ENCODE measurements at places on chromosomes 13 and 19.
A peak's percentile ranks its signal among the peaks of the same experiment; 100 is the strongest.

DNA sequence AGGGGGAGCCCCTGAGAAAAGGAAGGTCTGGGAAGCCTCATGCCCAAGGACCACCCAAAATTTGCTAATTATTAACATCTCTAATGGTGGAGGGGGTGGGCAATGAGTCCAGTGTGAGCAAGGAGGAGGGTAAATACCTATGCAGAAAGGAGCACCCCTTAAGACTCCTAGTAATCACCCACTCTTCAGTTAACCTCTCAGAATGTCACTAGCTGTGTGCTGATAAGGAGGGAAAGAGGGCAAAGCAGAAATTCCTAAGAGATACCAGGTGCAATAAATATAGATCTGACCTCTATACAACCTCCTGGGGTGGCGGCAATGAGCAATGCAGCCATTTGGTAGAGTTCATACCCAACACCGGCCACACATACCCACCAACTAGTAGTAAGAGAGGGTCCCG, 12.7 kb upstream of the DPY19L3 start:
- no peak for DNase-seq

- DNase-seq = no peak
Observed at GRCh38 chr13:100330662-100331061, 241.8 kb downstream of the PCCA start.

DNA sequence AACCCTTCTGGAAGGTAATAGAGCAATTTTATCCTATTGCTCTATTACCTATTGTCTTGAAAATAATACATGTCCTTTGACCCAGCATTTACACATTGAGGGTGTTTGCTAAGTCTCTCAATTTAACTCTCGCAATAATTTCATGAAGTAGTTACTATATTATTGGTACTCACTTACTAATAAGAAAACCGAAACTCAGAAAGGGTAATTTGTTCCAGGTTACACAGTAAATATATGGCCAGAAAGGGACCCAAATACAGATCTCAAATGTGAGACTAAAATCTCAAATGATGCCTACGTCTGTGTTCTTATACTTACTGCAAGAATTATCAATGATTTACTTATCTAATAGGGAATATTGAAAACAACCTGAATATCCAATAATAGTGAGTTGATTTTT, 29.7 kb upstream of the FAM216B start:
- DNase-seq = no peak

GRCh38 chr19:10344780-10345179, 5.4 kb upstream of the ICAM3 start:
- DNase-seq = no peak

DNA sequence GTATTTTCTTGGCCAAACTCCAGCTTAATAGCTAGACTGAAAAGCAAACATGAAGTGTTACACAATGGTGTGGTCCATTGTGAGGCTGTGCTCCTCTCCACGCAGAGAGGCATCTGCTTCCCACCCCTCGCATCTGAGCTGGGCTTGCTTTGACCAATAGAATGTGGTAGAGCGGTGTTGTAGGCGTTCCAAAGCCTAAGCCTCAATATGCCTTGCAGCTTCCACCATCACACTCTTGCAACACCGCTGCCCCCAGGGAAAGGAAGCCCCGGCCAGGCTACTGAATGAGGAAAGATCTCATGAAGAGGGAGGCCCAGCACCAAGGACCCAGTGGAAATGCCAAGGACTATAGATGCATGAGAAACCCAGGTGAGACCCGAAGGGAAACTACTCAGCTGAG, 9.4 kb downstream of the FLT1 start:
- no peak for DNase-seq

- no peak for DNase-seq
Observed at GRCh38 chr19:16208847-16209665, 11.3 kb downstream of the AP1M1 start.

GRCh38 chr13:54078271-54078870, 1049.8 kb downstream of the OLFM4 start:
- DNase-seq = no peak

GRCh38 chr13:43939086-43939485, 59.4 kb downstream of the LACC1 start:
- no peak for DNase-seq

DNA sequence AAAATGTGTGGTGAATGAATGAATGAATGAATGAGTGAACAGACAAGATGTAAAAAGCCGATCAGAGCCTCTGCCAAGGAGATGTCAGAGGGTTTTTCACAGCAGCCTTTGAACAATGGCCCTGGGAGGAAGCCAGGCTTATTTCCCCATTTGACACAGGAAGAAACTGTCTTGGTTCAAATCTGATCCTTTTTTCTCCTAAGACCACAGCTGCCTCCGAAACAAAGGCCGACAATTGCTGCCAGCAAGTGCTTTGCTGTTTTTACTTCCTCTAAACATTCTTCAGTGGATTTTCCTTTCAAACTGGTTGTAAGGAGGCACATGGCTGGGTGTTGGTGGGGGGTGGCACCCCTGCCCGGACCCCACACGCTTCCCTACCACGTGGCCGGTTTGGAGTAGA, 44.2 kb upstream of the HOMER3 start:
- no peak for DNase-seq

GRCh38 chr19:15337202-15337601, 4.9 kb upstream of the BRD4 start:
- no peak for DNase-seq

DNA sequence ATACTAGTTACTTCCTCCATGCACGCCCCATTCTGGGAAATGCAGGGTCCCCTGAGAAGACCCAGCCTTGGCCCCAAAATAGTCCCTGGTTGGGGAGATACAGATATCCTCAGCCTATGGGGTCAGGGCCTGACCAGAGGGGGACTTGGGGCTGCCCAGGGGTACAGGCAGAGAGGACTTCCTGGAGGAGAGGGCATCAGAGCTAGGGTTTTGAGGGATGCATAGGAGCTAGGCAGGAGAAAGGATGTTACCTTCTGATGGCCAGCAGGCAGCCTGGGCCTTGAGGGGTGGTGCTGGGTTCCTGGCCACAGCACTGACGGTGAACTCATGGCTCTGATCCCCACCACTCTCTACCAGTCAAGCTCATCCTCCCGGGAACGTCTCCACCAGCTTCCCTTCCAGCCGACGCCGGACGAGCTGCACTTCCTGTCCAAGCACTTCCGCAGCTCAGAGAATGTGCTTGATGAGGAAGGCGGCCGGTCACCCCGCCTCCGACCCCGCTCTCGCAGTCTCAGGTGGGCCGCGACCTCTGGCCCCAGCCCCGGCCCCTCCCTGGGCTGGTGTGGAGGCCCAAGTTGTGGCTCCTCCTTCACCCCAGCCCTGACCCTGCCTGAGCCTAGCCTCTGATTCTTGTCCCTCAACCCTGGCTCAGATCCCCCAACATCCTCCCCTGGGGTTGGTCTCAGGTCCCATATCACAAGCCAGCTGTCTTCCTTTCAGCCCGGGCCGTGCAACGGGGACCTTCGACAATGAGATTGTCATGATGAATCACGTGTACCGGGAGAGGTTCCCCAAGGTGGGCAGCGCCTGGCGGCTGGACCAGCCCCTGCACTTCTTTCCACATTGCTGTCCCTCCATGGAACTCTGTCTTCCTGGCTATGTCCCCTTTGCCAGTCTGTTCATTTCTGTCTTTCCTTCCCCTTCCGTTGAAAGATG, 25.6 kb downstream of the MAST3 start:
- no peak for DNase-seq

DNA sequence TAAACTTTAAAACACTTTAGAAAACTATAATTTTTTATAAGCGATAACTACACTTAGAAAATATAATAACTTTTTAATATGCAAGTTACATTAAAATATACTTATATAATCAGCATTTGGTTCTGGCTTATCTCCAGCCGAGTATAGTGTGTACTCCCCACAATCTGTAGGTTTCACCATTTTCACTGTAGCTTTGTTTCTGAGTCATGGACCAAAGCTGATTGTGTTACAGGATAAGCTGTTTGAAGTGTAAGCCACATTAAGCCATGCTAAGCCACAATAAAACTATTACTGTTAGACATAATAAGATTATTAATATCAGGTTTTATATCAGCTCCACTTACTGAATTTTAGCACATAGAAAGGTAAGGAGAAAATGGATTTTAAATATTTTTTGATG, 43.8 kb downstream of the CCDC122 start:
- no peak for DNase-seq

DNA sequence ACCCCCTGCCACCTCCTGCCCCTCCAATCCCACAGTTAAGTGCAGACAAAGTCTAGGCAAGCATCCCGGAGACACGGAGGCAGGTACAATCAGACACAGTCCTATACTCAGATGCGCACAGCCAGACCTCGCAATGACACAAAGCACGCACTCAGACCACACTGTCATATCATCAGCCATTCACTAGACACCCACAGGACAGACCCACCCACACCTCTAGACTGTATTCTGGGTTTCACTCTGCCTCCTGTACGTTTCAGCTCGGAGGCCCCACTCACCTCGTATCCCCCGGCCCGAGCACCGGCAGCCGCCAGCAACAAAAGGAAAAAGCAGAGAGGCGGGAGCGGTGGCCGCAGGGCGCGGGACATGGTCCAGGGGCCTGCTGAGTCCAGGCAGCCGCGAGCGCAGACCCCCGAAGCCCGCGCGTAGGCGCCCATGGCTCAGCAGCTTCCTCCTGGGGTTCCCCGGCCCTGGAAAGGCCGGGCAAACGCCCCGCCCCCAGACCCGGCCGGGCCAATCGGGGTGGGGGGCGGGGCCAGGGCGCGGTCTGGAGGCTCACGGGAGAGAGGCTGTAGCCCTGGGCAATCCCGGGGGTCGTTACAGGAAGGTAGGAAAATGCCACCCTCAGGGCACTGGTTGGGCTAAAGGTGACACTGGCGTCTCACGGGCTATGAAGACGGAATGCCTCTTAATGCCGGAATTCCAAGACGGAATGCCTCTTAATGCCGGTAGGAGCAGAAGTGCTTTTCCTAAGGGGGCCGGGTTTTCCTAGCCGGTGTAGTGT, at the start of the genes MAN2B1 and WDR83:
Gene MAN2B1 (minus strand): TSS at position 478 of the 784 bp plus-strand sequence. CDS start 41 bp downstream, at position 437.
Gene WDR83 (plus strand): TSS at position 543 of the 784 bp plus-strand sequence. CDS start 2,984 bp downstream, outside the sequence.
- peak; percentile 70 for DNase-seq

- no peak for DNase-seq
Observed at GRCh38 chr13:103941506-103942140, 875.4 kb upstream of the SLC10A2 start.

- no peak for DNase-seq
Observed at GRCh38 chr13:24719139-24719538, 38.9 kb downstream of the ATP12A start.

DNA sequence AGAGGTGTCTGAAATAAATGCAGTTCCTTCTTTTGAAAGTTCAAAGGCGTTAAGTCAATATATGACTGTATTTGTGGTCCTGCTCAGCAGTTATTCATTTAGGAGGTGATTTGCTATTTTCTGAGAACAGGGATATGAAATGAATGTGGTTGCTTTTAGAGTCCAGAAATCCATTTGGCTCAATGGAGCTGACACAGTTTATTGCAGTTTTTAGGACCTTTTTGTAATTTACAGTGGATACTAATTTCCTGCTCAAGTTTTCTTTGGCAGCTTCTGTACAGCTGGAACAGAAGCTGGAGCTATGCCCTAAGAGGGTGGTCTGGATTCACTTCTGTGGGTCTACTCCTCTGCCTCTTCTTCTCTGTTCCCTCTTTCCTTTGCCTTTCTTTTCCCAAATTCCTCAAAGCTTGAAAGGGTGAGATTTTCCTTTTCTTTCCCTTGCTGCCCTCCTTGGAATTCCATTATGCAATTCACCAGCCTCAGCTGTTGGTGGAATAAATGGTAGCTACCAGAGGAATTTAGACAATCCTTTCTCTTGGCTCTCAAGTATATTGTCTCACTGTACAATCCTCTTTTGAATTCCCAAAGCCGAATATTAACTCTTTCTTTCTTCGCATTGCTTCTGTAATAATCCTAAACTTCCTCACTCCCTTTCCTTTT, 39.9 kb downstream of the ITGBL1 start:
- DNase-seq = no peak

DNA sequence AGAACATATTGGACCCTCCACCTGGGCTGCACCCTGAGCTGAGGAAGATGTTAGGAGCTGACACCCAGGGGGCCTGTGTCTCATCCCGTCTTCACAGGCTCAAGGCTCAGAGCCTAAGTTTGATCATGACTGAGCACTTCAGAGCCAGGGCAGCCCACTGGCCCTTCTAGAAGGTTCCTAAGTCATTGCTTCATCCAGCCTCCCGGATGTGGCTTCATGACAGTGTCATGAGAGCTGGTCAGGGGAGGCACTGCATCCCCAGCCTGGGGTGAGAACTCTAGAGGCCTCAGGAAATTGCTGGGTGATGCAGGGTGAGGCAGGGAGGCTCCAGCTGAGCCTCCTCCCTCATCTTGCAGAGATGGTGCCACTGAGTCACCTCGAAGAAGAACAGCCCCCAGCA, 24.9 kb upstream of the PIK3R2 start:
- DNase-seq = no peak

GRCh38 chr13:30847650-30848307, 58.3 kb upstream of the MEDAG start:
- DNase-seq = no peak

Measured in stimulated activated CD4-positive, alpha-beta T cell treated with anti-CD3 and anti-CD28 coated beads, Interleukin-4, amount 100 ng/mL, for 48 hours (primary cell).